T follicular helper cell (primary cell): ENCODE measurements at places on chromosomes 4 and X.

- DNase-seq, result no peak
These were observed 42.0 kb upstream of the PROM1 start for GRCh38 chr4:16125571-16126445.

DNA sequence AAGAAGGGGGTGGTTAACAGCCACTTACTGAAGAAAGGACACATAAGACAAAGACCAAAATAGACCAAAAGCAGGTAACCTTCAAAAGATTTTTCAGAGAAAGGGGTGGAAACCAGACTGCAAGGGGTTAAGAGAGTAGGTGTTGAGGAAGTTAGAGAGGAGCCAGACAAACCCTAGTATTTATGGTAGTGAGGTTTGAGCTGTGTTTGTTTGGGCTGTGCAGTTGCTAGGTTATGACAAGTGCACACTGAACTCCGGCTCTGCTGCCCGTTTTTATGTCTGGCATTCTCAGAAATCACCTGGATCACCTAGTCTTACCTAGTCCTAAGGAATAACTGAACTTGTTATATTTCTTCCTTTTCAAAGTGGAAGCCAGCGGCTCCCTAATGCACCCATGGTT, 22.9 kb upstream of the G3BP2 start:
- no peak for DNase-seq

DNA sequence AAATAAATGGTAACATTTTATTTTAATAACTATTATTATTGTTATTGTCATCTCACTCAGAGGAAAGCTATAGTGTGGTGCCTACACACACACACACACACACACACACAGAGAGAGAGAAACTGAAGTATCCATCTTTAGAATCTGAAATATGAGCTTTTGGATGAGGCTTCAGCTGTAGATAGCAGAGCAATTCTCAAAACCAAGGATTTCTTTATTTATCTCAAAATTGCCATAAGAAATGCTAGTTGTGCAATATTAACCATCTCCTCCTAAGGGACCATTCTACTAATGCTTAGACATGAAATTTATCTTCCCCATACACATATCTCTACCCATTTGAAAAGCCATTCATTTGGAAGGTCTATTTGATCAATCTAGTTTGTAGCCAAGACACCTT, 50.1 kb upstream of the SGMS2 start:
- no peak for DNase-seq

GRCh38 chr4:21191317-21191716, 491.1 kb downstream of the PACRGL start:
- DNase-seq, result no peak

DNA sequence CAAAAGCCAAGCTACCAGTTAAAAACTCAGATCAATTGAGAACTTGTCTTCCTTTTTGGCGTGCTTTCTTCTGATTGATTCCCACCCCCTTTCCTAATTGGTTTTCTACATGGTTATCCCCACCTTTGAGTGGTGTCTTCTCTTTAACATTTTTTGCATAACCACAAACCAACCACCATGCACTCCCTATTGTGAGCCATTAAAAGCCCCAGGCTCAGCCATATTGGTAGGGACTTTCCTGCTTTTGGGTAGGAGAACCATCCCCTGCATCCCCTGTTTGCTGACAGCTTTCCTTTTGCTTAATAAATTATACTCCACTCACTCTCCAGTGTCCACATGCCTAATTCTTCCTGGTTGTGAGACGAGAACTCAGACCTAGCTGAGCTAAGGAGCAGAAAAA, 1651.4 kb upstream of the IGFBP7 start:
- DNase-seq, result no peak

- DNase-seq, result no peak
These were observed 45.5 kb downstream of the FAM9B start for GRCh38 chrX:8988446-8988845.

DNA sequence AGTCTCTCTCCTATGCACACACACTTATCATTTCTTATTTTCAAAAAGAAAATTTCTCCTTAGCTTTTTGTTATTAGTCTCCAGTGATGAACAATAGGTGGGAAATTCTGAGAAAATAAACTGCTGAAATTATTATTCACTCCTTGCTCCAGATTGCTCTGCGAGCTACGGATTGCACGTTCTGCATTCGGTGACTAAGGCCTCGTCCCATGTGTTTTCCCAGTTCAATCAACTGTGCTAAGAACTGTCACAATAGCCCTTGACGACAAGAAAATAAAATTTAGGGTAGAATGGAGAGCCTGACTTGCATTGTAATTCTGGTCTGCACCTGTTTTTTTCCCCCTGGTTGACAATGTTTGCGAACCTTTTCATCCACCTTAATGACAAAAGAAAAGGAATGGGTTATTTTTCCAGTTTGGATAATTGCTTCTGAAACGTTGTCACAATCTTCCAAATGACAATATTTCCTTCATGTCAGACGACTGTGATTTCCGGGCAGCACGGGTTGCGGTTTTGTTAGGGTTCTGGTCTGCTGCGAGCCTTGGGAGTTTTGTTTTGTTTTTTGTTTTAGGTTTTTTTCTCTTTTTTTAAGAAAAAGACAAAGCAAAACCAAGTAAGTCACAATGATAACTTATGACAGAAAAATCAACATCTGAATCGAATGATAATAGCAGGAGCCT, 124.5 kb upstream of the NOCT start:
- no peak for DNase-seq

- DNase-seq, result no peak
These were observed 156.2 kb upstream of the PPP1R2C start for GRCh38 chrX:42934020-42934726.

- no peak for DNase-seq
These were observed 337.8 kb downstream of the PDGFC start for GRCh38 chr4:156633847-156634246.

DNA sequence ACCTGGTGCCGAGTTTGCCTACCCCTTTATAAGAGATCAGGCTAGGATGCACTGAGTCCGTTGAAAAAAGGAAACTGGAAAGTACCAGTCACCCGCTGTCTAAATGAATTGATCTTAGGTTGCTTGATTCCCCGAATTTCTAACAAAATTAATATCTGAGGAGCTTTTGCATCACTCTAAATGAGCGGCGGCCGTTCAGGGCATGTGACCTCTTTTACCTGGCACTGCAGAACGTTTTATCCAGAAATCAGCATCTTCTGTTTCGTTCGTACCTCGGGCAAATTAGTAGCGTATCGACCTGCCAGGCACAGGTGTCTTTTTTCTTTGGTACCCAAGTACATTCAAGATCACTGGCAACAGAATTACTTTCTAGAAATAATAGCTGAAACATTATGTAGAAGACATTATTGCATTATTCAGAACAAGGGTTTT, 876 bp downstream of the KLHL2 start:
- DNase-seq, result no peak

DNA sequence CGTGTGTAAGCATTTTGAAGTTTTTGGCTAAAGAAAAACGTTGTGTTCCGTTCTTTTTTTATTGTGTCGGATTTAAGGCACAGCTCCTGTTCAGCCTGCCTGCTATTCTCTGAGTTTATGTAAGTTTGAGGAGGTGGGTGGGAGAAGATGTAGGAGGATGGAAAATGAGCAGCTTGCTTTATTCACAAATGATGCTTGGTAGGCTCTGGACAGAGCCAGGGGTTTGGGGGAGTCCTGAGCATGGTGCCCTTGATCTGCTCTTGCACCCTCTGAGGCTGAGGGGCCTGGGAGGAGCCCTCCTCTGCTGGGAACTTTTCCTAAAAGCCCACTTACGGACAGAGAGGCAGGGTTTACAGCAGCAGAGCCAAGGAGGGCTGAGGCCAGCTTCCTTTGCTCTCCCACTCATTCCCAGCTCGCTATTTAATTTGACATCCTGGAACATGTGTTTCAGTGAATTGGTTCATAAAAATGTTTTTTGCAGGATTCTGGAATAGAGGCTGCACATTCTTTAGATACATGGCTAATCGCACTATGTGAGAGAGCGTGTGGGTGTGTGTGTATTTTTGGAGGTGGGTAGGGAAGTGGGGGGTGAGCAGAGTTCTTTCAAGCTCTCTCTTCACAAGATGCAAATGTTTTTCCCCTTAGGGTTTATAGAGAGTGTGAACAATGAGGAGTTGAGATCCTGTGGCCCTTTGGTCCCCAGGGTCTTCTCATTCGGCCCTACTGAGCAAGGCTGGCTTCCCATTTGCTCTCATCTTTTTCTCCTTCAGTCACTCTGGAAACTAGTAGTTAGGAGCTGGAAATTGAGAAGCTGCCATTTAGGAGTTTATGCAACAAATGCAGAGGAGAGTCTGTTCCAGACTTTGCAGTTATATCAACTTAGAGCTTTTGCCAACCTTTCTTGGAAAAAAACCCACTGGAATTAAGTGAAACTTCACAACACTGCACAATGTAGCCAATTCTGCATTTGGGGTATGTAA, 32.1 kb downstream of the TMEM131L start:
- no peak for DNase-seq

GRCh38 chr4:9782136-9782436, 652 bp downstream of the DRD5 start:
- no peak for DNase-seq

- DNase-seq, result no peak
These were observed 139.1 kb upstream of the PLAC1 start for GRCh38 chrX:134797390-134797700.

GRCh38 chrX:19256986-19257385, 86.7 kb upstream of the PDHA1 start:
- DNase-seq, result no peak

- DNase-seq, result no peak
These were observed 140.2 kb upstream of the TBL1X start for GRCh38 chrX:9324676-9325075.

DNA sequence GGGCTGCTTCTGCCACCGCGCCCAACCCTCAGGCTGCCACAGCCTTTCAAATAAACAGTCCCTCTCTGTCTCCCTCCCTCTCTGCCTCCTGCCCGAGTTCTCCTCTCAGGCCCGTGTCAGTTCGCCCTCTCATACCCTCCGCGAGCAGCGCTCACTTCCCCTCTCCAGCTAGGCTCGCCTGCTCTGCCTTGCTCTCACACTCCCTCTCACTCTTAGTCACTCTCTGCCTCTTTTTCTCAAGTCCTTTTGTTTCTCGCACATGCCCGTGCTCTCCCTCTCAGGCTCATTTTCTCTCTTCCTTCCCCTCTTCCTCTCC, 3.2 kb downstream of the EFNB1 start:
- no peak for DNase-seq

DNA sequence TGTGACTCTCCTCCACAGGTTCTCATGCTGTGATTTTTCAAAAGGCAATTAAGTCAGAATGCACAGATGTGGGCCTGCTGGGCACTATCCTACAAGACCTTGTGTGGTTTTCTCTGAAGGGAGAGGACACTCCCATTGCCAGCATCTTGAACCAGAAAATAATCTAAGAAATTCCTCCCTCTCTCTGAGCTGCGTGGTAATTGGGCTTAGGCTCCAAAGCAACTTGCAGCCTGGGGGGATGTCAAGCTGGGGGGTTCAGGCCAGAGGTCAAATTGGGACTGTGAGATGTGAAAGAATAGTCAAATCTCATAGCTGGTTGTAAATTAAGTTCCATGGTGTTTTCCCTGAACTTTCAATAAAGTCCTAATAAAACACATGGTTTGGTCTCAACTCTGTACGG, 350.6 kb upstream of the SLC7A11 start:
- no peak for DNase-seq

DNA sequence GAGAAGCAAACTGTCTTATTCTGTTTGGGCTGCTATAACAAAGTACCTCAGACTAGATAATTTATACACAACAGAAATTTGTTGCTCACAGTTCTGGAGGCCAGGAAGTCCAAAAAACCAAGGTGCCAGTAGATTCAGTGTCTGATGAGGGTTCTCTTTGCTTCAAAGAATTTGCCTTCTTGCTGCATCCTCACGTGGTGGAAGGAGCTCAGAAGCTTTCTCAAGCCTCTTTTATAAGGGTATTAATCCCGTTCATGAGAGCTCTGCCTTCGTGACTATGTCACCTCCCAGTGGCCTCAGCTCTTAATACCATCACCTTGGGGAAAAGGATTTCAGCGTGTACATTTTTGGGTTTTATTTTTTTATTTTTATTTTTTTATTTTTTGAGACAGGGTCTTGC, 20.1 kb downstream of the CA5B start:
- DNase-seq, result no peak

- DNase-seq, result no peak
These were observed 47.5 kb downstream of the PABPC4L start for GRCh38 chr4:134154097-134154496.

DNA sequence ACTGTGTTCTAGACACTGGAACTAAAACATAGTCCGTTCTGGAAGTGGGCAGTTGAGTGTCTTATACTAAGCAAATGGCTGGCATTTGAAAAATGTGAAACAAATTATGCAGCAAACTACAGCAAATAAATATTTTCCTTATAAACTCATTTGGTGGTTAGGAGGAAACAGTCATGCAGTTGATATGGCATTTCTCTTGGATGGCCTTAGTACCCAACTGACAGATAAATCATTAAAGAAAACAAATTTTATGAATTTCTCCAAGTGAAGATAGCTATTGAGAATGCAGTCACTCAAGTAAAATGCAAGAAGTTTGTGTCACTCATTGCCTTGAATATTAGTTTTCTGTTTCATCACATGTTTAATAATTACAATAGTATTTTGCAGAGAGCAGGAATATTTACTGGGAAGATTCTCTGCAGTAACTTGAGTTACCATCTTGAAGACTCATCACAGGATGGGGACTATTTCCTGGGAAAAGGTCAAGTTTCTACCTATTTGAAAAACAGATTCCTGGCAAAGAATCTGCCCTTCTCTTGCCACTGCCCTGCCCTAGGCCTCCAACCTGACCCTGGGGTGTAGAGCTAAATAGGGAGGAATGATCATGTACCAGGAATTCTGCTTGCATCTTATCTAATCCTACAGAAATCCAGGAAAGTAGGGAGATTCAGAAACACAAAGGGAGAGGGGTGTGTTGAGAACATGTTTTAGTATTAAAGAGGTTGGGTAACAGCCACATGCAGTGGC, 105.9 kb downstream of the SH3RF1 start:
- DNase-seq, result no peak

GRCh38 chrX:4560192-4560591, 846.7 kb upstream of the PRKX start:
- DNase-seq, result no peak
